ENCODE measurements at places on chromosomes 6 and 20.
A peak's percentile ranks its signal among the peaks of the same experiment; 100 is the strongest.

DNA sequence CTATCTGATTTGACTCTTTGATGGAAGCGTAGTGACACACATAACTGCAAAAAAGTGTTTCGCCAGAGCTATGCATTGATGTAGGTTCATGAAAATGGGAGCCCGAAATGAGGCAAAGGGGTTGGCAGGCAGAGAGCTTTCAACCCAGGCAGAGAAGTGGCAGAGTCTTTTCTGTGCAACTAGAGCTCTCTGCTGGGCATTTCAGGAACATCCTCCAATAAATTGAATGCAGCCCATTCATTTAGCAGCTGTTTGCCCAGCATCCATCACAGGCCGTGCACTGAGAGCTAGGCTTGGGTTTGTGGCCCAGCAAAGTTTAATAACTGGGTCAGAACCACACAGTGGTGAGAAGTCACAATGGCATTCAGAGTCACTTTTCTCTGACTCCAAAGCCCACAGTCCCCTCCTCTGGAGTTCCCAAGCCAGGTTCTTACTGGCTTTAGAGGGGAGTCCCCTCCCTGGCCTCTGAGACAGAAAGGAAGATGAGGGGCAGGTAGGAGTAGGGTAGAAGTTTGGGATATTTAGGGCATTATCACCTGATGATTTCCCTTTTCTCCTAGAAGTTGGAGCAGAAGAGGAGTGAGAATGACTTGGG, 31.8 kb upstream of the ELMO2 start:
- DNase-seq = peak; percentile 27

- no peak for DNase-seq
Observed at GRCh38 chr6:107396211-107396610, 63.2 kb downstream of the PDSS2 start.

GRCh38 chr20:53642196-53643030, 48.8 kb upstream of the ZNF217 start:
- peak; percentile 59 for DNase-seq

DNA sequence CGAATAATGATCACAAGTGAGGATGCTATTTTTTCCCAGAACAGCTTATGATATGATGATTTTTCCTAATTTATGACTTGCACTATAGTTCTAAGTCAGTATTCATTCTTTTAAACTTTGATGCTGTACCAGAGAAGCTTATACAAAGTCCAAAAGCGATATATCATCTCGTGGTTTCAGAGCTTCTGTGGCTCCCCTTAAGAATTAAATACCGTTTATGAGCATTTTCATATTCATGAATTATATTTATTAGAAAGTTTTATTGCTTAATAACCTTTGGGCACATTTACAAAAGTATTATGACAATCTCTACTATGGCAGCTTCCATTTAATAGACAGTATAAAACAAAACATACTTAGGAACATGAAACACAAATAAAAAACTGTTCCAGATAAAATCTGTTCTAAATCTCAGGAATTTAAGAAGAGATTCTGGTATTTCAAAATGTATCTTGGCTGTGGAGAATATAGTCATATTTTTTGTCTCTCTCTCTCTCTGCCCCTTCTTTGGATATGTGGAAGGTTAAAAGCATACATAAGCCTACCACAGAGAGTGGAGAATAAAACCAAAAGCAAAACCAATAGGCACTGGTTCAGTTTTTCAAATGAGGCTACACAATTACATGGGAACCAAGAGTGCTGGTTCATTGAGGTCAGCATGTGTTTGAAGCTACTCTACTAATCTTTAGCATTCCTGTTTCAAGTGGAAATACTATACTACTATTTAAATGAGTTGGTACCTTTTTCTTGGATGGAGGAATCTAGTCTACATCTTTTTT, 884.5 kb upstream of the GJE1 start:
- peak; percentile 9 for DNase-seq

GRCh38 chr20:17536944-17537444, 5.8 kb upstream of the BFSP1 start:
- peak; percentile 73 for DNase-seq

- DNase-seq = no peak
Observed at GRCh38 chr20:4805663-4806449, 84.1 kb downstream of the PRND start.

GRCh38 chr20:35363190-35363589, 48.6 kb downstream of the UQCC1 start:
- DNase-seq = no peak

GRCh38 chr6:27771235-27771634, 141.0 kb downstream of the OR2B2 start:
- DNase-seq = no peak

- no peak for DNase-seq
Observed at GRCh38 chr6:169707772-169708171, 5.8 kb downstream of the C6orf120 start.

- no peak for DNase-seq
Observed at GRCh38 chr6:168219804-168220203, 99.8 kb downstream of the DACT2 start.

GRCh38 chr6:147298461-147298860, 94.2 kb downstream of the STXBP5 start:
- DNase-seq = no peak

- DNase-seq = no peak
Observed at GRCh38 chr20:45138561-45139300, 14.5 kb upstream of the WFDC12 start.

DNA sequence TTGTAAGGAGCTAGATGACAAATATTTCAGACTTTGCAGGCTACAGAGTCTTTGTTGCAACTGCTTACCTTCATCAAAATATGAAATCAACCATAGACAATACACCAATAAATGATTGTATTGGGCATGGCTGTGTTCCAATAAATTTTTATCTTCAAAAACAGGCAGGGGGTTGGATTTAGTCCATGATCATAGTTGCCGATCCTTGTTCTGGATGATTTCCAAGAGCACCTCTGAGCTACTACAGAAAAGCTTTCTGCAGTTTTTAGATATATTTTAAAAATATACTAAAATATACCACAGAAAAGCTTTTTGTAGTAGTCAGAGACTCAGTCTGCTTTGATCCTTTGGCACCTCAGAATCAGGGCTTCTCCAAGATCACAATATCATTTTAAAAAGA, 145.0 kb downstream of the HTR1B start:
- no peak for DNase-seq

Data from fibroblast of skin of right quadriceps (primary cell).